ENCODE measurements at places on chromosomes 2 and 18. TPM values are rescaled to one million over a fixed set of nuclear protein-coding genes. Genes with fewer than 3 reads are reported as not detected.
A peak's percentile ranks its signal among the peaks of the same experiment; 100 is the strongest.

- no peaks in the 10 kb centered on the region for H3K36me3 ChIP-seq
- H3K27me3 ChIP-seq = no peaks in the 10 kb centered on the region
- no peak overlapping the region for H3K4me3 ChIP-seq
- no peak overlapping the region for H3K27ac ChIP-seq
Measured at GRCh38 chr2:128466376-128466775, 147.7 kb upstream of the HS6ST1 start.

- no peaks in the 10 kb centered on the region for H3K4me1 ChIP-seq
- DNase-seq = no peak
- no peak overlapping the region for H3K4me3 ChIP-seq
- H3K27me3 ChIP-seq = no peaks in the 10 kb centered on the region
Measured at GRCh38 chr2:222239091-222239490, 59.7 kb downstream of the PAX3 start.

- H3K4me1 ChIP-seq = no peaks in the 10 kb centered on the region
- H3K4me3 ChIP-seq = no peak overlapping the region
- H3K36me3 ChIP-seq = no peaks in the 10 kb centered on the region
Measured at GRCh38 chr2:51510303-51510702, 478.4 kb upstream of the NRXN1 start.

- H3K4me3 ChIP-seq = no peak overlapping the region
- no peaks in the 10 kb centered on the region for H3K4me1 ChIP-seq
- H3K36me3 ChIP-seq = peaks cover 13% of the 10 kb centered on the region
- H3K27ac ChIP-seq = no peak overlapping the region
- no peak for DNase-seq
- H3K27me3 ChIP-seq = no peaks in the 10 kb centered on the region
Measured at GRCh38 chr2:86171295-86171694, 24.0 kb downstream of the IMMT start.

- no peak overlapping the region for H3K27ac ChIP-seq
- H3K36me3 ChIP-seq = no peaks in the 10 kb centered on the region
- no peaks in the 10 kb centered on the region for H3K27me3 ChIP-seq
- no peak overlapping the region for H3K4me3 ChIP-seq
- no peaks in the 10 kb centered on the region for H3K4me1 ChIP-seq
Measured at GRCh38 chr2:149409506-149409905, 79.1 kb downstream of the LYPD6 start.

DNA sequence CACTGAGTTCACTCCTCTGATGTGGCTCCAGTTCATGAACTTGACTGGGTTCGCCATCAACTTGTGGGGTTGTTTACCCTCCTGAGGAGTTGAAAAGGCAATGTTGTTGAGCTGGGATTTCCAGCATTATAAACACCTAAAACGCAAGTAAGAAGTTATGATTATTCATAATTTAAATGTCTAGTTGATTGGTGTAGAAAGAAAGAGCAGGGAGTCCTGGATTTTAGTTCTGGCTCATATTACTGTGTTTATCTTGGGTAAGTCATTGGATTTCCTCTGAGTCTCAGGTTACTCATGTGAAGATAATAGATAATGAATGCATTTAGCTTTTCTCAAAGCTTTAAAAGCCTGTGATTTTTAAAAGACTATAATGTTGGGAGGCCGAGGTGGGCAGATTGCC lies 438.0 kb upstream of the CDH20 start:
- H3K27me3 ChIP-seq = no peaks in the 10 kb centered on the region
- DNase-seq = no peak
- no peak overlapping the region for H3K4me3 ChIP-seq
- no peaks in the 10 kb centered on the region for H3K36me3 ChIP-seq
- H3K27ac ChIP-seq = no peak overlapping the region

DNA sequence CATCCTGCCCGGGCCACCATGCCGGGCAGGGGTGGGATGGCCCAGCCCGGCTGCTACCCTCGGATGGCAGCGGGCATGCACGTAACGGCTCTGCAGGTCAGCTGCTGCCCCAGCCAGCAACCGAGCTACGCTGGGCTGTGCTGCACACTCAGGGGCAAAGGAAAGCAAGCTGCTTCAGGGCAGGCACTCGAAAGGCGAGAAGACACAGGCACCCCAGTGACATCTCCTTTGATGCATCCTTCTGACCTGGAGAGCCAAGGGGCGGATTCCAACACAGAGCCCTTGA lies 8.8 kb downstream of the HDAC4 start:
- no peak overlapping the region for H3K4me3 ChIP-seq
- no peaks in the 10 kb centered on the region for H3K4me1 ChIP-seq
- no peak overlapping the region for H3K27ac ChIP-seq
- DNase-seq = no peak
- no peaks in the 10 kb centered on the region for H3K36me3 ChIP-seq

- H3K27me3 ChIP-seq = no peaks in the 10 kb centered on the region
- no peaks in the 10 kb centered on the region for H3K36me3 ChIP-seq
- H3K4me3 ChIP-seq = no peak overlapping the region
- H3K27ac ChIP-seq = no peak overlapping the region
- no peak for DNase-seq
Measured at GRCh38 chr2:217520356-217521010, 482.3 kb downstream of the TNS1 start.

DNA sequence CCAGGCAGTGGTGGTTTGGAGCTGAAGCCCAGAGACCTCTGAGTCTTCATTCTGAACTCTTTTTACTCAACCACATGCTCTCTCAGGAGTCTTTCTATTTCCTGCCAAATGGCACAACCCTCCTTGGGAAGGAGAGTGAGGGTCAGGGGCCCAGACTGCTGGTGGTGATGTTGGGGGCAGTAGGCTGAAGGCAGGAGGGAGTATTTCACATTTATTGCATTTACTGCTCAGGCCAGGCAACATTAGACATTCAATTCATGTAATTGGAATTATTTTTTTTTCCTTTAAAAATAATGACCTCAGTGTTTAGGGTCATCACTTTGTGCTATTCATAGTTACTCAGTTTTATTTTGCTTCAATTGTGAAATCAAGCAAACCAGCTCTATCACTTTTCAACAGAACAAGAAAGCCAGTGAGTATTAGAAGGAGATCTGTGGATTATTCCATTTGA lies 311.3 kb upstream of the NT5C1B start:
- H3K27ac ChIP-seq = no peak overlapping the region
- H3K4me3 ChIP-seq = no peak overlapping the region
- no peaks in the 10 kb centered on the region for H3K4me1 ChIP-seq
- no peaks in the 10 kb centered on the region for H3K36me3 ChIP-seq
- H3K27me3 ChIP-seq = no peaks in the 10 kb centered on the region

- DNase-seq = no peak
- H3K27me3 ChIP-seq = no peaks in the 10 kb centered on the region
- no peaks in the 10 kb centered on the region for H3K4me1 ChIP-seq
- no peaks in the 10 kb centered on the region for H3K36me3 ChIP-seq
- no peak overlapping the region for H3K4me3 ChIP-seq
Measured at GRCh38 chr18:34738175-34738894, 28.2 kb downstream of the DTNA start.

- DNase-seq = no peak
- H3K27ac ChIP-seq = no peak overlapping the region
- no peak overlapping the region for H3K4me3 ChIP-seq
- H3K36me3 ChIP-seq = no peaks in the 10 kb centered on the region
- H3K4me1 ChIP-seq = no peaks in the 10 kb centered on the region
- H3K27me3 ChIP-seq = no peaks in the 10 kb centered on the region
Measured at GRCh38 chr18:57148263-57148662, 1.4 kb downstream of the BOD1L2 start.

DNA sequence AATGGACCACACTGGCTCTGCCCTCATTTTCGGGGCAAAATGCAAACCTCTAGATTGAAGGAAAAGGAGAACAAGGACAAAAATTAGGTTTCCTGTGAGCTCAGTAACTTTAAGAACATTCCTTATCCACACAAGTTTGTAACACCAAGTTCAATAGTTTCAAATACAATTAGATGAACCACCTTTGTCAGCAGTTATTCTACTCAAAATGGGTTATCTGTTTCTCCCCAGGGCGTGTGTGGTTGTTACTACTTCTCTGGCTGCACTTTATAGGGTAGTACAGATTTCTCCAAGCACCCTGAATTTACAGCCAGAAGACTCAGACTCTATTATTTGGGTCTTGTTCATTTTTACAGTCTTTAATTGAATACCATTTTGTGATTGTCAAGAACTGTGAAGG lies 45.0 kb upstream of the TANK start:
- H3K36me3 ChIP-seq = no peaks in the 10 kb centered on the region
- no peak overlapping the region for H3K4me3 ChIP-seq
- no peaks in the 10 kb centered on the region for H3K4me1 ChIP-seq

DNA sequence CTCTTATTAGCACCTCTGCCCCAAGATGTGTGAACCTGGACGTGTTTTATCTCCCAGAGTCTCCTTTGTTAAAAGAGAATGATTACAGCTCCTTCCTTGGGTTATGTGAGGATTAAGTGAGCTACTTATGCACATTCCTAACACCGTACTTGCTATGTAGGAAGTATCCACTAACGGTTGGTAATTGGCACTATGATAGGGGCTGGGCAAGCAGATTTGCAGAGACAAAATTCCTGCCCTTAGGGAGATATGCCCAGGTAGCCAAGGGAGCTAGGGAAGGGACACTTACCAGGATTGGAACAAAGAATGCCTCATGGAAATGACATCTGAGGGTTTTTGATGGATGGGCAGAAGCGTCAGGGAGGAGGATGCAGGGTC lies 11.5 kb upstream of the ALPK2 start:
- no peak overlapping the region for H3K27ac ChIP-seq
- H3K36me3 ChIP-seq = no peaks in the 10 kb centered on the region
- no peaks in the 10 kb centered on the region for H3K4me1 ChIP-seq
- no peak overlapping the region for H3K4me3 ChIP-seq
- H3K27me3 ChIP-seq = no peaks in the 10 kb centered on the region

GRCh38 chr2:109721135-109721534 lies 73.0 kb upstream of the RGPD5 start:
- H3K36me3 ChIP-seq = no peaks in the 10 kb centered on the region
- H3K27ac ChIP-seq = no peak overlapping the region
- no peaks in the 10 kb centered on the region for H3K4me1 ChIP-seq
- DNase-seq = no peak

DNA sequence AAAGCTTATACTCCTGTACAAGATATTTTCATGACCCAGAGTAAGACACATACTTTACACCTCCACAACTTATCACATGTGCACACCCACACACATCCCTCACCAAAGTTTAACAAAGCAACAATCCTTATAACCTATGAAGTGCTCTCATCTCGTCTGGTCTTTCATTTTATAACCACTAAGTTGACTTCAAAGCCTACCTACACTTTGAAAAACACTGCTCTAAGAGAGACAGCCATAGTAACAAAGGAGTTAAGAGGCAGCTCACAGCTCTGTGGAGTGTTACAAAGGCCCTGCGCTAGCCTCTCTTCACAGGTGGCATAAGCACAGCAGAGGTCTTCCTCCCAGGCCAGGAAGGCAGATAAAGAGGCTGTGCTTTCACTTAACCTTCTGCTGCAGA lies 69.7 kb upstream of the TMEM200C start:
- H3K27me3 ChIP-seq = no peaks in the 10 kb centered on the region
- H3K27ac ChIP-seq = no peak overlapping the region
- H3K36me3 ChIP-seq = no peaks in the 10 kb centered on the region
- no peak overlapping the region for H3K4me3 ChIP-seq
- peaks cover 17% of the 10 kb centered on the region for H3K4me1 ChIP-seq

GRCh38 chr2:64404743-64405142 lies 49.2 kb upstream of the LGALSL start:
- no peak overlapping the region for H3K27ac ChIP-seq
- DNase-seq = no peak
- H3K27me3 ChIP-seq = no peaks in the 10 kb centered on the region
- no peaks in the 10 kb centered on the region for H3K4me1 ChIP-seq
- H3K4me3 ChIP-seq = no peak overlapping the region

DNA sequence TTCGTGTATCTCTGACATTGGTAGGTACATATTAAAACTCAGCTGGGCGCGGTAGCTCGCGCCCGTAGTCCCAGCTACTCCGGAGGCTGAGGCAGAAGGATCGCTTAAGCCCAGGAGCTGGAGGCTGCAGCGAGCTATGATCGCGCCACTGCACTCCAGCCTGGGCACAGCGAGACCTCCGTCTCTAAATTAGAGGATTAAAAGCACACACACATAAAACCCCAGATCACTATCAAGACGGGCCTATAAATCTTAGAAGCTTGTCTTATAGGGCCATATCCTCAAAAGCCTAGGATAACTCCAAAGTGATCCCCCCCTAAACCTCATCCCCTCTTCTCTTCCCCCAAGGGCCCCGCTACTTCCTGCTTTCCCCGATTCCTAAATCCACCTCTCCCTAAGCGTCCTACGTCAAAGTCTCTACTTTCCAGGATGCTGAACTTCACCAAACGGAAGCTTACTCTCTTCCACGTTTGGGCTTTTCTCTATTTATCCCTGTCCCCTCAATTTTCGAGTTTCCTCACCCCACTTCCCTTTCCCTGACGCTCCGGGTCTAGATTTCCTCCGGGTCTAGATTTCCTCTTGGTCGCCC lies 707 bp downstream of the KRCC1 start:
- peak overlapping the region; percentile 96 for H3K27ac ChIP-seq
- H3K4me3 ChIP-seq = peak overlapping the region; percentile 75
- H3K27me3 ChIP-seq = no peaks in the 10 kb centered on the region
- H3K4me1 ChIP-seq = peaks cover 26% of the 10 kb centered on the region
- H3K36me3 ChIP-seq = no peaks in the 10 kb centered on the region

DNA sequence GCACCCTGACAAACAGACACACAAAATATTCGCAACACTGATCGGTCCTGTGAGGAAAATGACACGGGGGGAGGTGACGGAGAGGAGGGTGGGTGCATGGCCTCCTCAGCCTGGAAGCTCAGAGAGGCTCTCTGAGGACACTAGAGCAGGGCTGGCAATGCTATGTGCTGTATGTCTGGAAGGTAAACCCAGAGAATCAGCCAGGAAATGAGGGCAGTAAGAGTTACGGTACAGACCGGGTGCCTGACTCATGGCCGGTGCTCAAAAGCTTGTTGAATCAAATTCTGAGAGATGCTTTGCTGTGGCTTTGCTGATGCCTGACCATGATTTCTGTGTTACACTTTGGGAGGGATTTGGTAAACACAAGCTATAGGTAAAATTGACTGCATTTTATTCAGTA lies 81.9 kb downstream of the CCDC93 start:
- H3K27me3 ChIP-seq = no peaks in the 10 kb centered on the region
- DNase-seq = no peak
- H3K4me1 ChIP-seq = no peaks in the 10 kb centered on the region
- H3K36me3 ChIP-seq = peaks cover 39% of the 10 kb centered on the region
- no peak overlapping the region for H3K4me3 ChIP-seq
- H3K27ac ChIP-seq = no peak overlapping the region

DNA sequence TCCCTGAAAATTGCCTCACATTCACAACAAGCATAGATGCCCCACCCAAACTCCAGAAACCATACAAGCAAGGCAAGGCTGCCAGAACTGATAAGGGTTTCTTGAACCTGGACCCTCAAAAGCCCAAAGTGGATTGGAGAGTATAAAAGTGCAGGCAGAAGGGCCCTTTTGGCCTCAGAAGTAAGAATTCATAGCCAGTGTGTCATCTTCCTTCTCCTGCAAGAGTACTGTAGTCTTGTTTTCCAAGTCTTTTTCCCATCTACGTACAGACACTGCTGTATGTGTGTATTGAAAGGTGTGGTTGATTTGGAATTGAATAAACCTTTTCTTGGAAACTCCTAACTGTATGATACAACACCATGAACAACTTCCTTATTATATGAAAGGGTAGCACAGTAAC lies 46.8 kb downstream of the ZC3H15 start:
- H3K4me3 ChIP-seq = no peak overlapping the region
- H3K27me3 ChIP-seq = no peaks in the 10 kb centered on the region
- H3K27ac ChIP-seq = no peak overlapping the region
- no peaks in the 10 kb centered on the region for H3K4me1 ChIP-seq

The ZSWIM2 gene
- not detected for total RNA-seq

The TRIM43 gene
- total RNA-seq = not detected

The FEV gene
- not detected for total RNA-seq

The LYPD6B gene
- 1.7 TPM for total RNA-seq

The TRIM54 gene
- not detected for total RNA-seq

The GALNT13 gene
- total RNA-seq = not detected

The NT5C1B gene
- total RNA-seq = not detected

The PRSS56 gene
- total RNA-seq = not detected

The PXDN gene
- not detected for total RNA-seq
